Stimulated activated CD4-positive, alpha-beta T cell treated with anti-CD3 and anti-CD28 coated beads, TNF-alpha, amount 100 ng/mL, for 4 hours (primary cell): ENCODE measurements at places on chromosomes 16 and 17.

DNA sequence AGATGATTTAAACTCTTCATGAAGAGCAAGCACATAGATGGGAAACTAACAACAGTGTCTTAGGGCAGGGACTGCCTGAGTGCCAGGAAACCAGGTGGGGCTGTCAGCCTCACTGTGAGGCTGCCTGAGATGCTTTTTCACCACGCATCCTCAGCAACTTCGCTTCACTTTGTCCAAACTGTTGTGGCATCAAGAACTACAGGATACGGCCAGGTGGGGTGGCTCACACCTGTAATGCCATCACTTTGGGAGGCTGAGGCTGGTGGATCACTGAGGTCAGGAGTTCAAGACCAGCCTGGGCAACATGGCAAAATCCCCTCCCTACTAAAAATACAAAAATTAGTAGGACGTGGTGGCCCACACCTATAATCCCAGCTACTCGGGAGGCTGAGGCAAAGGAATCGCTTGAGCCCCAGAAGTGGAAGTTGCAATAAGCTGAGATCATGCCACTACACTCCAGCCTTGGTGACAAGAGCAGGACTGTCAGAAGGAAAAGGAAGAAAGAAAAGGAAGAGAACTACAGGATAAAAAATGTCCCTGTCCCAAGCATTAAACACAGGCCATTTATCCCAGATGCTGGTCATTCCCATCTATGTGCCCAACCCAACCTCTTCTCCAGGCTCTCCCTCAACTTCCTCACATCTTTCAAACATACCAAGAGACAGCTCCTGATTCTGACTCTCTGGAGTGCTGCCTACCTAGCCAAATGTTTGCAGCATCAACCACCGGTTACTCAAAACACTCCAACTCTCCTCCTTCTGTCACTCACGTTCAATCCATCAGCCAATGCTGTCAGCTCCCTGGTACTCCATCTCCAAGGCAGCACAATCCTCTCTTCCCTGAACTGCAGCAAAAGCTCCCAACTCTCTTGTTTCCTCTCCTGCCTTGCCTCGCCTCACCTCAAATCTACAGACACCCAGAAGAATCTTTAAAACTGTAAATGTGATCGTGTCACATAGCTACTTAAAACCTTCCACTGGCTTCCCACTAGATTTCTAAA is 1.6 kb downstream of the EIF4A3 start:
- DNase-seq: no peak

DNA sequence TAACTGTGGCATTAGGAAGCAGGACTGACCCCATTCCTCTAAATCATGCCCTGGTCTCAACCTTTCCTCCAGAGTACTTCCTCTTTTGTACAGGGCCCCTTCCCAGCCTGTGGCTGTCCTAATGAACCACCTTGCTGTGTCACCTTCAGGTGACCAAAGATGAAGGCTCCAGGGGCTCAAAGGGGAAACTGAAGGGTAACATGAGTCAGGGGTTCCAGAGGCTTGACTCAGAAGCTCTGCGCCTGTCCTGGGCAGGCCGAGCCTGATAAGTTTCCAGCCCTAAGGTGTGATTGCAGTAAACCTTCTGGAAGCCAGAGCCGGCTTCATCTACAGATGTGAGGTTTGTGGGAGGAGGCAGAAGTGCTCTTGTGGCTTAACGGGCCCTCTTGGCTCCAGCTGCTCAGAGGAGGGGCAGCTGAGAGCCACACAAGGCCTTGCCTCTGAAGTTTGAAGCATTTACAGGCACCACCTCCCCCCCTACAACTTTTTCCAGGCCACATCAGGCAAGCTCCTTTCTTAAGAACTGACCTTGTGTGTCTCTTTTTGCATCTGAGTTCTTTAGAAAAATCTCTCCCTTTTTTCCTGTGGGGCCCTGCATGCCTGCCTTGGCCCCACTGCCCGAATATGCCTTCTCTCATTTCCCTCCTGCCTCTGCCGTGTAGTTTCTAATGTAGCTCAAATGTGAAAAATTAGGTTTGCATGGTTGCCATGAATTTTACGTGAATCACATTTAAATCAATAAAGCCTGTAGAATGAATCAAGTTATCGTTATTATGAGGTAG is 149.9 kb downstream of the CLEC16A start:
- peak; percentile 47 for DNase-seq

DNA sequence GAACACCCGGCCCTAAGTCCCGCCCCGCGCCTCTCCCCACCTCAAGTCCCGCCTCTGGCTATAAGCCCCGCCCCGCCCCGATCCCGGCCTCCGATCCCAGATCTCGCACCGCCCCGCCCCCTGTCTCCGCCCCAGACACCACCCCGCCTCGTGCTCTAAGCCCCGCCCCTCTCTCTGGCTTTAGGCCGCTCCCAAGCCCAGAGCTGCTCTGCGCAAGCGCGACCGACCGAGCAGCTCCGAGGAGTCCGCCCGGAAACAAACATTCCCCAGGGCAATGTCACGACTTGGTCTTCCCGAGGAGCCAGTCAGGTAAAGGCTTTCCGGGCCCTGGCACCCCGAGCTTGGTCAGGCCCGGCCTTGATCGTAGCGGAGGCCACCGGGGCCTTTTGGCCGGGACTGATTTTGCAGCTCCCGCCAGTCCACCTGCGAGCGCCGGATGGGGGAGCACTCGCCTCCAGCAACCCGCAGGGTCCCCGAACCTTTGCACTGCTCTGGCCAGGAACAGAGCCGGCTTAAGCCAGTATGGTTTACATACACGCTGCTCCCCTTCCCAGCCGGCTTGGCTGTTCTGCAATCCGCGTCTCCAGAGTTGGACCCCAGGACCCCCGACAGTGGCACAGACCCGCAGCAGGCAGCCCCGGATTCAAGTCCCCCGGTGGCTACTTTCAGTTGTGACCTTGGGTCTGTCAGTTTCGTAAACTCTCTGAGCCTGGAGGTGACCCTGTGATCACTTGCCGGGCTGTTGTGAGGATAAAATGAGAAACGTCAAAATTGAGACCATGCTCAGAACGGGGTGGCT is at the start of gene NUDT7:
NUDT7 (plus strand) TSS at position 206 of the 799 bp plus-strand sequence; CDS start at position 275, 69 bp downstream.
- DNase-seq: peak; percentile 95

- no peak for DNase-seq
Measured at GRCh38 chr16:66134875-66135274, 231.6 kb upstream of the CDH5 start.

DNA sequence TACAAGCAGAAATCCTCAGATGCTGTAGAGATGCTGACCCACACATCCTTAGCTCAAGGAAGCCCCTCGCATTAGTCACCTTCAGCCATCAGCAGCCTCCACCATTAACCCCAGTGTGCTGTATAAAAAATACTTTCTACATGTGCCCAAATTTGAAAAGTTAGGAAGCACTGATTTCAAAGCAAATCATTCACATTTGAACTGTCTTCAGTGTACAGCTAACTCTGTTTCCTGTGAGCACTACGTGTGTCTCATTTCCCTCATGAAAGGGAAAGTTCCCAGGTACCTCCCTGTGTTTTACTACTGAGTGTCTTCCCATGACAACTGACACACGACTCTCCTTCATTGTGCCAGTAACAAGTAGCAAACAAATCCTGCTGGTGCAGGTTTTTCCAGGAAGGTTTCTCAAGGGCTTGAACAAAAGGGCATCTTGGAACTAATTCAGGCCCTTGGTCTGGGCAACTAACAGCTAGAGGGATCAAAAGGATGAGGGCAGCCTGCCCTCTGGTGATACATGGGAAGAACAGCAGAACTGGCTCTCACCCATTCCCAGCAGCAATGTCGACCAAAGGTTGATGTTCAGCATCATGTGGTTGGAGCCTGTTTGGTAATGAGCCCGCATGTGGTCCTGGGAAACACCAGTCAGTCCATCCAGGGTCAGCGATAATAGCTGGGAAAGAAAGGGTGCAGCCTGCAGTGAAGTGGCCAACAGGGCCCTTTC is 4.0 kb downstream of the SLC35B1 start:
- no peak for DNase-seq

DNA sequence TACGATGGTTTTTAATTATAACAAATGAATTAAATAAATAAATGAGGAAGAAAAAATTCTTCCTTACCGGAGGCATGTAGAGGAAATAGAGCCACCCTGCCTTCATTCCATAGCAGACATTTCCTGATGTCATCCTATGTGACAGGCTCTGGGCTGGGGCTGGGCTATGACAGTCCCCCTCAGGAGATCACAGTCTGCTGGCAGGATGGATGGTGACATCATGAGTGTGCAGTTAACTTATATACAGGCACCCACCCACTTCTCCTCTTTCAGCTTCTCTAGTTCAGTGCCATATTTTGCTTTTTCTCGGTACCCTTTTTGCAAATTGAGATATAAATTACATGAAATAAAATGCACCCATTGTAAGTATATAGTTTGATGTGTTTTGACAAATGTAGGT is 6.4 kb upstream of the CMTM3 start:
- no peak for DNase-seq
